ENCODE measurements at places on chromosomes 3 and 15.

GRCh38 chr15:100580414-100580813 lies 21.6 kb downstream of the LINS1 start:
- H3K27ac ChIP-seq: peak overlapping the region; percentile 77
- no peaks in the 10 kb centered on the region for H3K27me3 ChIP-seq
- no peak for DNase-seq

- H3K4me1 ChIP-seq: peaks cover 12% of the 10 kb centered on the region
- no peak for DNase-seq
- no peak overlapping the region for H3K4me3 ChIP-seq
- H3K27ac ChIP-seq: no peak overlapping the region
These were observed 5.3 kb upstream of the BLOC1S6 start for GRCh38 chr15:45581919-45582318.

DNA sequence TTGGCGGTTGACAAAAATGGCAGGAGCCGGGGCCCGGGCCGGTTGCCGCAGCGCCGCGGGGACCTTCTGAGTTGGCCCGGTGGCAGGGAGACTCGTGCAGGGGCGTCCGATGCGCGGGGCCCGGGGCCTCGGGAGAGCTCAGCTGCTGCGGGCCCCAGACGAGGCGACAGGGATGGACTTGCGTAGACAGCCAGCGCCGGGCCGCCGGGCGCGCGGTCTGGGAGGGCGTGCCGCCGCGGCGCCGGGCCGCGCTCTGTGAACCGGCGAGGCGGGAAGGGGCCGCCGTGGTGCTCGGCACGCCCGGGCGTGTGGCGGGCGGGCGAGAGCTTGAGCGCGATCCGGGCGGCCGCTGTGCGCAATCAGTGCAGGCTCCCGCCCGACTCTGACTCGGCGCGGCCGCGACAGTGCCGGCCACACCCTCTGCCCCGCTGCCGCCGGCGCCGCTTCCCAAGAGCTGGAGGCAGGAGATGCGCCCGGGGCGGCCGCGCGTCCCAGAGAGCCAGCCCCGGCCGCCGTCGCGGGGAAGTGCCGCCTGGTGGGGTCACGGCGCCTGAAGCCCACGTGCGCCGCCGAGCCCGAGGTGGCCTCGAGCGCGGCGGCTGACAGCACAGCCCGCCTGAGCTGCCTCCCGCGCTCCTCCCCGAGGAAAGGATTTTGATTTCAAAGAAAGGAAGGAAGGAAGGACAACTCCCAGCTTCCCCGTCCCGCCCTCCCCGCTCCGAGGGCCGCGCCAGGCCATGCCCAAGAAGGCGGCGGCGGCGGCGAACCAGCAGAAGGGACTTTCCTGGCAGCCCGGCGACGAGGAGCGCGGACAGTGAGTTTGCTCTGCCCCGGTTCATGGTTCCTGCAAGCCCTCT lies 657 bp downstream of the TLNRD1 start:
- H3K27ac ChIP-seq: peak overlapping the region; percentile 79
- DNase-seq: peak; percentile 46
- H3K36me3 ChIP-seq: peaks cover 44% of the 10 kb centered on the region
- H3K4me1 ChIP-seq: peaks cover 48% of the 10 kb centered on the region
- H3K4me3 ChIP-seq: peak overlapping the region; percentile 99

- H3K4me1 ChIP-seq: peaks cover 26% of the 10 kb centered on the region
- no peaks in the 10 kb centered on the region for H3K27me3 ChIP-seq
- no peak overlapping the region for H3K27ac ChIP-seq
These were observed 13.6 kb upstream of the ZNF774 start for GRCh38 chr15:90338532-90338931.

DNA sequence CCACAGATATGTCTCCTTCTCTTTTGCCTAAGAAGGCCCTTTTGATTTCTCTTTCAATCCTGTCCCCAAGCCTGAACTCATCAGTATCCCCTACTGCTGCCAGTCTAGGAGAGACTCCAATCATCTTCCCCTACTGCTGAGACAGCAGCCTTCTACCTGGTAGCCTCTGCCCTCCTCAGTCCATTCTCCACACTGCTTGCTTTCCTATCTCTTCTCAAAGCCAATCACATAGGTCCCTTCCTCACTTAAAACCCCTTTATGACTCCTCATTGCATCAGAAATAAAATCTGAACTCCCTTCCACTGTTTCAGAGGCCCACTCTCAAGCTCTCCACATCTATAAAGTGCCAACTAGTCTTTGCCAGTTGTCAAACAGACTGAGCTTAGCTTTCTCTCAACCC lies 1081.8 kb upstream of the CFAP20DC start:
- H3K27me3 ChIP-seq: no peaks in the 10 kb centered on the region
- H3K4me1 ChIP-seq: peaks cover 3% of the 10 kb centered on the region
- DNase-seq: no peak
- H3K27ac ChIP-seq: no peak overlapping the region
- peaks cover 10% of the 10 kb centered on the region for H3K36me3 ChIP-seq

- no peaks in the 10 kb centered on the region for H3K4me1 ChIP-seq
- no peak overlapping the region for H3K4me3 ChIP-seq
- peaks cover 12% of the 10 kb centered on the region for H3K27me3 ChIP-seq
- no peak overlapping the region for H3K27ac ChIP-seq
These were observed 48.4 kb downstream of the TMEM45A start for GRCh38 chr3:100540791-100541334.

GRCh38 chr3:46242120-46242519 lies at the start of gene CCR3:
CCR3 (plus strand) TSS chr3:46242460; CDS start chr3:46265159, 22,699 bp downstream.
- peak within 1 kb of the TSS; percentile 9 for H3K4me3 ChIP-seq
- peak within 1 kb of the TSS; percentile 29 for H3K27ac ChIP-seq
- peaks cover 10% of the 10 kb centered on the region for H3K4me1 ChIP-seq
- H3K36me3 ChIP-seq: no peaks in the 10 kb centered on the region

DNA sequence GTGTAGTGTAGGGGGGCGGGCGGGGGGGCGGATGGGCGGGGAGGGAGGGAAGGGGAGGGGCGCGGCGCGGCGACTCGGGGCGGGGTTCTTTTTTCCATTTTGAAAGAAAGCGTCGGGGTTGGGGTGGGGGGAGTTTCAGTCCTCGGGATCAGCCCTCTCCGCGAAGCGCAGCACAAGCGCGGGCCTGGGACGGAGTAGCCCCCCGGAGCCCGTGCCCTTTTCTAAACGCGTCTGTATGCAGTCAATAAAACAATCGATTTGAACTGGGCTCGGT lies 6.1 kb downstream of the ISLR2 start:
- peaks cover 2% of the 10 kb centered on the region for H3K36me3 ChIP-seq
- H3K27me3 ChIP-seq: peaks cover 77% of the 10 kb centered on the region
- peak overlapping the region; percentile 17 for H3K27ac ChIP-seq
- H3K4me1 ChIP-seq: peaks cover 8% of the 10 kb centered on the region
- peak overlapping the region; percentile 49 for H3K4me3 ChIP-seq

DNA sequence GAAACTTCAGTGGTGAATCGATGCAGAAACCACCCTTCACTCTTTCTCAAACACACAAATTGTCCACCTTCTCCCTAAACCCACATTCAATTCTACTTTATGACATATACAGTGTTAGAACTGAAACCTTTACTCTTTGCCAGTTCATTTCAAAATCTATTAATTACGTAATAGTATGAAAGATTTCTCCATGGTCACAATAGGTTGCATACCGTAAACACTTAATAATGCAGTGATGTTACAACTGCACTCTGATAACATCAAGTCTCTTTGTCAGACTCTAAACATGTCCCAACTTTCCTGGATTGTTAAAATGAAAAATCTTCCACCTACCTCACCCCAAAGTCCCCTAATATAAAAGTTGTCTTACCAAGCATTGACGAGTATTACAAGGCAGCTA lies 111.8 kb upstream of the PROK2 start:
- H3K4me1 ChIP-seq: no peaks in the 10 kb centered on the region
- H3K27me3 ChIP-seq: peaks cover 29% of the 10 kb centered on the region
- H3K36me3 ChIP-seq: no peaks in the 10 kb centered on the region
- no peak overlapping the region for H3K4me3 ChIP-seq
- H3K27ac ChIP-seq: no peak overlapping the region
- no peak for DNase-seq

DNA sequence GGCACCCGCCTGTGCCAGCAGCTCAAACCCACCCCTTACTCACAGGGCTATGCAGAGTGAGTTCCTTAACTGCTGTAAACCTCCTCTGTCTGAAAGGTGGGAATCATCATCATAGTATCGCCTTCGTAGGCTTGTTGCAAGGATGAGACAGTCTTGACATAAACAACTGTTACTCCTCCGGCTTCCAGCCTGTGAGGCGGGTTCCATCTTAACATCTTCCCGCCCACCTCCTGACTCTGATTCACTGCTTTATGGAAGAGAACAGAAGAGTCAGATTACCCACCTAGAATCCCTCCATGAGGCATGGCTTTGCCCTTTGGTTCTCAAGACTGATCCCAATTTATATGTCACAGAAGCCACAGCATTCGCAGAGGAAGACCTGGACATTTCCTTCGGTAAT lies 21.9 kb downstream of the POLR2M start:
- no peak overlapping the region for H3K4me3 ChIP-seq
- H3K4me1 ChIP-seq: no peaks in the 10 kb centered on the region
- H3K27me3 ChIP-seq: no peaks in the 10 kb centered on the region
- no peak for DNase-seq

DNA sequence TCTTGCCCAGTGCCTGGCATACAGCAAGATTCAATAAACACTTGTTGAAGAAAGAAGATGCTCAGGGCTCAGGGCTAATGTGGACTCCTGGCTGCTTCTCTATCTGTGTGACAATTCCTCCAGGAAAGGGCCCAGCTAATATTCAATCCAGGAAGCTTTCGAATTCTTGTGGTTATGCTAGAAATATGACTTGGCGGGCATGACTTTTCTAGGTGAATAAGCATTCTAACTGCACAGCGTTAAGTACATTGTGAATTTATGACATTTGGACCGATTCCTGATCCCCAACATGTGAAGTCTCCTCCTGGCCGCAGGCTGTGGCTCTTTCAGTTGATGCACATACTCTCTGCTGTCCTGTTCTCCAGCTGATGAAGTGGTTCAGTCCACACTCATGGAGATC lies 117.0 kb downstream of the IMPG2 start:
- H3K27ac ChIP-seq: no peak overlapping the region
- no peaks in the 10 kb centered on the region for H3K4me1 ChIP-seq
- no peak overlapping the region for H3K4me3 ChIP-seq

Measured in T-helper 2 cell treated with Interferon-gamma antibody and Interleukin-4, amounts not matched to agents 5 μg/mL and 100 μg/mL, for 36 hours (primary cell).